CD4-positive, alpha-beta T cell treated with Interleukin-6 at 100 ng/mL for 8 hours (primary cell): ENCODE measurements at places on chromosomes 2 and 18.

- no peak for DNase-seq
Measured at GRCh38 chr2:171191021-171191420, 30.3 kb upstream of the TLK1 start.

GRCh38 chr2:2621855-2622254, 290.8 kb upstream of the MYT1L start:
- DNase-seq = no peak

- DNase-seq = no peak
Measured at GRCh38 chr2:29749843-29750242, 171.5 kb downstream of the ALK start.

DNA sequence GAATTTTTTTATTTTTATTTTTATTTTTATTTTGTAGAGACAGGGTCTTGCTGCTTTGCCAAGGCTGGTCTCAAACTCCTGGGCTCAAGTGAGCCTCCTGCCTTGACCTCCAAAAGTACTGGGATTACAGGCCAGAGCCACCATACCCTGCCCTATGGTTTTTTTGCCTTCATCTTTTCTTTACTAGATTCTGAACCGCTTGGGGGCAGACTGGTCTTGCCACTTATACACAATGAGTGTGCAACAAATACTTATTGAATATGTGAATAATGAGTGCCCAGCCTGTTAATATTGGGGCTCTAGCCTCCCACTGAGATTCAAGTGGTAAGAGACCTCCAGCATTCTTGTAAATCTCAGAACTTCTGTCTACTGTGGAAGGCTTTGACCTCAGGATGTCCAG, 3.9 kb downstream of the NCK2 start:
- no peak for DNase-seq

DNA sequence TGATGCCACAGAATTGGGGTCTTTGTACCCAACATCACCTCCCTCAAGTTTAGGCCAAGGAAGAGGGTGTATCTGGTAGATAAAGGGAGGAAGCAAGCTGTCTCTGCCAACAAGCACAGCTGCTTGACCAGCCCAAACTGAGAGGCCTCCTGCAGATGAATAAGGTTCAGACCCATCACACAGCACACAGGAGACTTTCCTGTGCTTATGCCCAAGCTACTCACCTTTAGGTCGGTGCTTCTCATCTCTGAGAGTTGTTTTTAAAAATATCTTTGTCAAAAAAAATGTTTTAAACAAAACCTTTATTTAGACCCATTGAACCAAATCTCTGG, 24.7 kb upstream of the SP3 start:
- DNase-seq = no peak

- no peak for DNase-seq
Measured at GRCh38 chr2:148244593-148245292, 223.9 kb downstream of the MBD5 start.

GRCh38 chr2:64593035-64593655, 60.6 kb downstream of the SERTAD2 start:
- DNase-seq = no peak

- DNase-seq = no peak
Measured at GRCh38 chr2:215080545-215080944, 57.9 kb downstream of the ABCA12 start.

- no peak for DNase-seq
Measured at GRCh38 chr18:48573632-48574283, 34.9 kb downstream of the CTIF start.

- no peak for DNase-seq
Measured at GRCh38 chr18:26503382-26503781, 45.0 kb downstream of the KCTD1 start.

DNA sequence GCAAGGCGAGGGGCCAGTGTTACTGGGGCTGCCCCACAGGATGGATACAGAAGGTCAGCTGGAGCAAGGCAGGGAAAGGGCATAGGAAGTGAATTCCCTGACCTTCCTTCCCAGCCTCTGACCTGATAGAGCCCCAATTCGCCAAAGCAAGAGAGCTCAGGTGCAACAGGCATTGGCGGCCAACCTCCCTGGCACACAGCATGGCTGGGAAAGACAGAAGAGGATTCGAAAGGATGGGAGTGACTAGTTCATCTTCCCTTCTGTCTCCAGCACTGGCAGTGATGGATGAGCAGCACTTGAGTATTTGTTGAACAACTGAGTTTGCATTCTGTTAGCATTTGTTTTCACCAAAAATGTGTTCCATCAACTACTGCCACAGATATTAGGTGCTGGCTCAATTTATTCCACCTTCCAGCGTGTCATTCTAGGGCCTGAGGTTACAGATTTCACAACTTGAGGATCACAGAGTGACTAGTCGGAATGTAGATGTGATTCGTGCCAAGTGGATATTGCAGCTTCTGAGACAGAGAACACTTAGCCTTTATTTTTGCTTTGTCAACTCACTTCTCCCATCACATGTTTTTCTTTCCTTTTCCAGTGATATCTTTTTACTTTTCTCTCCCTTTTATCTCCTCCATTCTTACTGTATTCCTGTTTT, 6.2 kb downstream of the COPS8 start:
- DNase-seq = no peak

DNA sequence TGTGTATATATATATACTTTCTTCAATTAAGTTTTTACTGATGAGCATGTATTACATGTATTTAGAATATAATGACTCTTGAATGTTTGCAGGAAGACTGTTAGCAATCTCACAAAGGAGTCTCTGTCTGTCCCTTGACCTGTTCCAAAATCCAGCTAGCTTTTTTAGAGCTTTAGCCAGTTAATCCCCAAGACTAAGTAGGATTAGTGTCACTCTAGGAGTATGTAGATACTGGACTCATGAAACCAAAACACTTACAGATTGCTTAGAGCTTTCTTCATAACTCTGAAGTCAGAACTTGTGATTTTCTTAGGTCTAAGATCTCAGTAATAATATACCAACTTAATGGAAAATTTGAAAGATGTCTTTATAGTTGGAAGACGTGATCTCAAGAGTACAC, 2.2 kb downstream of the UBXN4 start:
- DNase-seq = no peak

- no peak for DNase-seq
Measured at GRCh38 chr2:137237055-137237454, 471.7 kb downstream of the THSD7B start.

- DNase-seq = no peak
Measured at GRCh38 chr2:10224734-10225133, 78.0 kb upstream of the HPCAL1 start.

GRCh38 chr18:5890331-5891183, 4.8 kb downstream of the TMEM200C start:
- peak; percentile 13 for DNase-seq

- no peak for DNase-seq
Measured at GRCh38 chr2:1736045-1736444, 8.3 kb downstream of the PXDN start.

GRCh38 chr2:226705133-226705886, 94.3 kb downstream of the IRS1 start:
- DNase-seq = no peak

- DNase-seq = no peak
Measured at GRCh38 chr2:97951155-97951680, 44.5 kb downstream of the TMEM131 start.

- DNase-seq = peak; percentile 8
Measured at GRCh38 chr2:195579776-195580555, 77.1 kb upstream of the SLC39A10 start.

DNA sequence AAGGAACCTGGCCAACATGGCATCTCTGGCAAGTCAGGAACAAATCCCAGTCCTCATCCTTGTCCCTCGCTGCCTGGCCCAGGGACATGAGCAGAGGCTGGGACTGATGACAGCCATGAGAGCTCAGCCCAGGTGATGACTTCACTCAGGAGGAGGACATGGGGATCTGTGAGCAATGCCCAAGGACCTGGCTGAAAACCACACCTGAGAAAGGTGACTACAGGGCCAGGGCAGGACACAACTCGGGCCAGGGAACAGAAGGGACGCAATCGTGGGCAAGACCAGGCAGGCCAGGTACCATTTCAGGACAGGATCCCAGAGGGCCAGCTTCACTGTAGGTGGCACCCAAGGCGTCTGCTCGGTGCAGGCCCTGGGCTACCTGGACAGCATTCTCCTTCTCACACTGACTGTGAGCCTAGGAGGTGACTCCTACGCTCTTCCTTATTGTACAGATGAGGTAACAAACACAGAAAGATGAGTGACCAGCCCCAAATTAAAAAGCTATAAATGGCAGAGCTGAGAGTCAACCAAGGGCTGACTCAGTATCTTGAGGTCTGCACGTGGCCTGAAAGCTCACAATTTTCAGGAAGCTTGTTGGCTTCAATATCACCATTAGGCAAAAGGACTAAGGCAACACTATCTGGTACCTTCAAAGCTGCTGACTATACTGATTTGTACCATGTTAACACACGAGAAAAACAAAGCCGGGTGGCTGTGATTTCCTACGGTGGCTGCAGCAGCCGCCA, 141.1 kb downstream of the EIPR1 start:
- DNase-seq = no peak

DNA sequence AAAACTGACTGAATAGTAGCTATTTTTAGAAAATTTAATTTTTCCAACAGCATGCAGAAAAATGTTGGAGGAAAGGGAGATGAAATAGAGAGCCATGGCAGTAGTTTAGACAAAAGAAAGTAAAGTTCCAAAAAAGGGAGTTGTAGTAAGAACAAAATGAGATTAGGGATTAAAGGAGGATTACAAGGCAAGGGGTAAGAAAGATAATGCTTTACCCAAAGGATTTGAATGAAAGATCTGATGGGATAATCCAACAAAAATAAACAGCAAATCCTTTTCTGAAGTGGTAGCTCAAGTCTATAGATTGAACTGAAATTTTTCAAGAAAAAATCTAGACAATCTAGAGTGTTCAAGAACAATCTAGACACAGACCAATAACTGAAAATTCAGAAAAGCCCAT, 644.3 kb upstream of the FSHR start:
- no peak for DNase-seq

GRCh38 chr2:234555616-234556249, 58.9 kb upstream of the ARL4C start:
- DNase-seq = no peak

GRCh38 chr2:130807659-130808385, 28.9 kb upstream of the ARHGEF4 start:
- no peak for DNase-seq

DNA sequence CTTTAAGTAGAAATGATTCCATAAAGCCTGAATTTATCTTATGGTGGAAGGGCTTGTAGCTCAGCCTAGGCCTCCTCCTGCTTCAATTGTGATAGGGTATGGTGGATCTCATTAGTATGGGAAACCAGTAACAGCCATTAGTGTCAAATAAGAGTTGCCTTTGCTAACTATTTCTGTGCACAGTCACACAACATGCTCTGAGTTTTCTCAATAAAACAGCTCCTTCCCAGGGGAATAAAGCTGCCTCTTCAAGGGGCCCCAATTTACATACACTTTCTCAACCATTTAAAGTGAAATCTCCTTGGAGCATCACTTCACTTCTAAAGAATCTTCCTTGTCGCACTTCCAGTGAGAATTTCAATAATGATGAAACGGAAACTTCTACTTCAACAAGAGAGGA, 53.4 kb downstream of the KLF7 start:
- DNase-seq = no peak

DNA sequence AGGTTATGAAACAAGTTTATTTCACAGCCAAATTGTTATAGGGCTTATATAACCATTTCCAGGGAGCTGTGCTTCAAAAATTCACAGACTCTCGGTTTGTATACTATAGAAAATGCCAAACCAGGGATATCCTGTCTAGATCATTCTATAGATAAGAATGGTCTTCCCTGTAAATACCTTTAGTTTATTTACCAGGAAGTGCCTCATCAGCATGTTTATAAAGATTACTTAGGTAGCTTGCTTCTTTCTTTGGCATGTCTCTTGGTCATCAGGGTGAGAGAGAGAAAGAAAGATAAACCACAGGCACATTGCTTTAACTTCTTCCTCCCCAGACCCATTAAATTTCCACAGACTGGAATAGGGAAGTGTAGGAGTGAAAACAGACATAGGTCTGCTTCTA, 439.4 kb downstream of the SPAG16 start:
- DNase-seq = no peak

- DNase-seq = no peak
Measured at GRCh38 chr18:25164211-25164847, 187.6 kb downstream of the ZNF521 start.

- DNase-seq = no peak
Measured at GRCh38 chr18:51617572-51618260, 420.2 kb upstream of the MEX3C start.

- DNase-seq = no peak
Measured at GRCh38 chr2:71452565-71452964, 796 bp upstream of the DYSF start.

- DNase-seq = no peak
Measured at GRCh38 chr2:6618201-6618600, 247.5 kb downstream of the CMPK2 start.

GRCh38 chr18:39966275-39966674, 1988.8 kb upstream of the PIK3C3 start:
- no peak for DNase-seq

DNA sequence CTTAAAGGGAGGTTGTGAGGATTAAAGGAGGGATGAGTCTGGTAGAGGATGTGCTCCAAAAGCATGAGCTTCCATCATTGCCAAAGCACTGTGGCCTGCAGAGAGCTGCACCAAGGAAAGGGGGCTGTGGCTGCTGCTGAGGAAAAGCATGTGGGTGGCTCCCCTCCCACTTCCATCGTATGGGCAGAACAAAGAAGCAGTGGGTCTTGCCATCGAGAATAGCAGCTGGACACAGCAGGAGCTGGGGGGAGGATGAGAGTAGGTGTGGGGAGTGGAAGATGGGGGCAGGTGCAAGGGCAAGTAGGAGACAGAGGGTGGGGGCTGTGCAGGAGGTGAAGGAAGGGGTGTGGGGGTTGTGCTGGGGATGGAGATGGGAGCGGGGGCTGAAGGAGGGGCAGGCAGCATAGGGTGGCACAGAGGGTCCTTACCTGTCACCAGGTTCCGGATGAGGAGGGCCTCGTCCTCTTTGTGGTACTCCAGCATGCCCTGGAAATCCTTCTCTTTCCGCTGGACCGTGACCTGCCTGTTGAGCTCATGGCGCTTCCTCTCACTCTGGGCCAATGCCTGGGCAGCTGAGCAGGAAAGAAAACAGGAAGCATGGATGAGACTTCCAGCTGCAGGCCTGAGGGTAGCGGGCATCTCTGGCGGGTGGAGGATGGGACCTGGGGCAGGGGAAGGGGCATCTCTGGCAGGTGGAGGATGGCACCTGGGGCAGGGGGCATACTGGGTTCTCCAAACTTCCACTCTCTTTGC, 33.6 kb upstream of the ACAA2 start:
- no peak for DNase-seq
